PC-3 (cell line): ENCODE measurements at places on chromosomes 7 and 10. TPM values are rescaled to one million over a fixed set of nuclear protein-coding genes. Genes with fewer than 3 reads are reported as not detected.

DNA sequence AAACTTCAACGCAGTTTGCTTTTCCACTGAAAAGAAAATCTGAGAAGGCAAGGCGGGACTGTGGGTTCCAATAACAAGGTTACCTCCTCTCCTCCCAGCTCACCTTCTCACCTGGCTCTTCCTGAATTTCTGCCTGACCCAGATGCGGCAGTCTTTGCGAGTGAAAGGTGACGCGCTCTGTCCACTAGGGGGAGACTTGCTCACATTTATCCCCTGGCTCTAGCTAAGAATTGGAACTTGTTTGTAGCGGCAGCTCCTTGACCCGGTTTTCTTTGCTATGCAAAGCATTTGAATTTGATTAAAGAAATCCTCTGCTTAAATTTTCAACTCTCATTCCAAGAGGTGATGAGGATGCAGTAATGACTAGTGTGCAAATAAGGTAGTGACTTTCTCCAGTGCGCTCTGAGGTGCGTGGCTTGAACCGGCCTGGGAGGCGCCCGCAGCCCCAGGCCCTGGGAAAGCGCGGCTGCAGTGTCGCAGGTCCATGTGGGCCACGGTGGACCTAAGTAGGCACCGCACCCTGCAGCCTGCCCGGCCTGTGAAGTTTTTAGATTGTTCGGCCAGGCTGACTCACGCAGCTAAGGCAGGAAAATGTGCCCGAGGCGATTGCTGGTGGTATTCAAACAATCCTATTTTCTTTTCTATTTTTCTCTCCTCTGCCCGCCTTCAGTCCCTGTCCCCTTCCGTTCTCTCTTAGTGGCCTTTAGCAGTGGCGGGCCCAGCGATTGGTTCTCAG, 336.9 kb upstream of the NPSR1 start:
- DNase-seq: peak; percentile 74
- no peak overlapping the region for H3K27ac ChIP-seq
- H3K4me3 ChIP-seq: peak overlapping the region; percentile 36; the same call in 1 of the 2 replicates

PON1 gene
- not detected in 2 replicates for total RNA-seq

GRCh38 chr7:24129597-24129996, 154.4 kb upstream of the NPY start:
- H3K36me3 ChIP-seq: no peaks in the 10 kb centered on the region
- DNase-seq: peak; percentile 68
- no peak overlapping the region for H3K27ac ChIP-seq

FAM24A gene
- not detected in 2 replicates for total RNA-seq

DNA sequence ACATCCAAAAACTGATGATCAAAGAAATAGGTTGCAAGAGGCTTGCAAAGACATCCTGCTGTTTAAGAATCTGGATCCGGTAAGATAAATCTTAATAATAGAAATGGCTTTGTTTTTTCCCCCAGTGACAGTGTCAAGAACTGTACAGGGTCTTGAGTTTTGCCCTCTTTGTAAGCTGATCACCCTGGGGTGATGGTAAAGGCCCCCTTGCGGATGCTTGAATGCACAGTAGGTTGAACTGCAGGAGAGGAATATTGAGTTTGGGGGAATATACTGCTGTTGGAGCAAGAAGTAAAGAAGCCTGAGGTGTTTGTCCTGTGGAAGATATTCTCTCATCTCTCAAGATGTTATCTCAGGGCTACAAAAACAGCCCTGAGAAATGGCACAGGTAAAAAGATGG, 40.6 kb upstream of the HBP1 start:
- H3K27me3 ChIP-seq: peaks cover 16% of the 10 kb centered on the region; the same call in 1 of the 2 replicates
- no peak overlapping the region for H3K27ac ChIP-seq
- H3K4me3 ChIP-seq: no peak overlapping the region
- no peaks in the 10 kb centered on the region for H3K4me1 ChIP-seq
- H3K36me3 ChIP-seq: no peaks in the 10 kb centered on the region

DNA sequence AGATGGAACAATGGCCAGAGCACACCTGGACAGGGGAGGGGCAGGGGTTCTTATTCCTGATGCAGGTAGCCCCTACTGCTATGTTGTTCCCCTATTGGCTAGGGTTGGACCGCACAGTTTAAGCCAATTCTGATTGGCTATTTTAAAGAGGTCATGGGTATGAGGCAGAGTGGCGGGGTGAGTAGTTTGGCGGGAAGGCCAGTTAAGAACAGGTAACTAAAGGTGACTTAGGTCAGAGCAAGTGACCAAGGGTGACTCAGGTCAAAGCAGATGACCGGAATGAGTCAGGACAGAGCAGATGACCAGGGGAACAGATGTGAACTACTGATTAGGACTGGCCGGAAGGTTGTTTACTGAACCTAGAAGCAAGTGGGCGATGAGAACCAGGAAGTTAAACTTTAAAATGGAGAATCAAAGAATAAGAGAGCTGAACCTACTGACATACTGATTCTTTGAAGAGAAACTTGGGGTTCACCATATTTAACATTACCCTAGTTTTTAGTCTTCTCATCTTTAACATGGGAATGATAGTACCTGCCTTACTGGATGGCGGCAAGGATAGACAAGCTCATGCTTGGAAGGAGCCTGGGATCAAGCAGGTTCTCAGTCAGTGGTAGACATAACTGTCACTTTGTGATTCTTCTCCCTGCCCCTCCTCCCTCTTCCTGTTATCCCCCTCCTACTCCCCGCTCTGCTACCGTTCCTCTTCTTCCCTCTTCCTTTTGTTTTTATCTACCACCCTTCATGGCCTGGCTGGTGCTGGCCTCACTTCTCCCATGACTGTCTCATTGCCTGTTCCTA, 55.0 kb downstream of the CCNY start:
- peaks cover 24% of the 10 kb centered on the region for H3K36me3 ChIP-seq
- no peak overlapping the region for H3K4me3 ChIP-seq
- H3K4me1 ChIP-seq: peaks cover 24% of the 10 kb centered on the region
- no peak for DNase-seq

DNA sequence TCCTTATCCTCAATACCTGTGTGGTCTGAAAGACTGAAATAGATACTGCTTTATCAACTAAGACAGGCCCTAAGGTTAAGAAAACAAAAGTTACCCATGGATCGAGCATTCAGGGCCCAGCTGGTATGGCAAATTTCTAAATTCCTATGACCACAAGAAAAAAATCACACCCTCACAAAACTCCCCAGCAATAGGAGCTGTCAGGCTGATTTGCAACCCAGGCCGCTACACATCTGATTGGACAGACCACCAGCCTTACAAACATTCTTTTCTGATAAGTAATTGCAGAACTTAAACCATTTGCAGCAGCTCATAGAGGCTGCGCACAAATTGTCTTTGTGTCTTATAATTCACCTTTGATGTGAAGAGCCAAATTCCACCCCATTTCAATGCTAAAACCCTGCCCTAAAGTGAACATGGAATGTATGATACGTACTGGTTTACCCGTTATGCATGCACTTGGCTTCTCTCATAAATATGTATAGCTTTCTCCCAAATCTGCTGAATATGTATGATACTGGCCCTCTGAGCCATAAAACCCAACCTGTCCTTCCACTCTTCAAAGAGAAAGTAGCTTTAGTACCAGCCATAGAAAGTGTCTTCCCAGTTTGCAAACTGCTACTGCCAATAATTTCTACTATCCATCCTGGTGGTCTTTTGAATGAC, 842.5 kb downstream of the GRID1 start:
- H3K27ac ChIP-seq: no peak overlapping the region
- no peaks in the 10 kb centered on the region for H3K4me1 ChIP-seq
- no peaks in the 10 kb centered on the region for H3K36me3 ChIP-seq

IGF2BP3 gene
- total RNA-seq: 8.9 and 11.7 TPM in 2 replicates

DNA sequence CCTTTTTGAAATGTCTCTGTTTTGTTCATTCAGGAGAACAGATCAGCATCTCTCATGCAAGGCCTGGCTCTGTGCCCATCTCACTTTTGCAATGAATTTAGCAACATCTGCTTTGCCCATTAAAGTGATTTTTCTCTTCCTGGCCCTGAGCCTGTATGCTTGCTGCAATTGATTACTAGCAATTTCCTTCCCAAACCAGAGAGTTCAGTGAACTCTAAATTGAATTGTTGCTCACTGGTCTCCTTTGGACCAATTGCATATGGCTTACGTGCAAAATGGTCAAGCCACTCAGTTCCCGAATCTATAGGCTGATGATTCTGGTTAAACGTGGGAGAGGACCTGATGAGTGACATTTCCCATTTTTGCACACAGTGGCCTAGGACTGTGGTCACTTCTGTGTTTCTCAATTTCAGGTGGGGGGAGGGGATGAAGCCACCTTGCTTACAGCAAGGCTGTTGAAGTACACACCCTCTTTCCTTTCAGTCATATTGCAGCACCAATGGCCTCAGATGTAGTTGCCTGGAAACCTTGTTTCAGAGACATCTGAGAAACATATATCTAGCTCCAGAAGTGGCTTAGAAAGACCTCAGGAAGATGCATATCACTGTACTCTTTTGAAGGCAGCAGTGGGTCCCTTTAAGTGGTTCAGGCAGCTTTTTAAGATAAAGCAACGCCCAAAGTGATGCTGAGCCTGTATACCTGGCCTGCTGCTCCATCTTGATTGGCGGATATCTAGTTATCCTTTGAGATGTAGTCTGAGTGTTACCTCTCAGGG, 201.4 kb downstream of the PTEN start:
- DNase-seq: no peak
- no peaks in the 10 kb centered on the region for H3K27me3 ChIP-seq
- H3K27ac ChIP-seq: no peak overlapping the region
- H3K4me1 ChIP-seq: no peaks in the 10 kb centered on the region
- no peaks in the 10 kb centered on the region for H3K36me3 ChIP-seq

TMEM236 gene
- 0.04 TPM in 1 of 2 replicates, not detected in the other for total RNA-seq

DNA sequence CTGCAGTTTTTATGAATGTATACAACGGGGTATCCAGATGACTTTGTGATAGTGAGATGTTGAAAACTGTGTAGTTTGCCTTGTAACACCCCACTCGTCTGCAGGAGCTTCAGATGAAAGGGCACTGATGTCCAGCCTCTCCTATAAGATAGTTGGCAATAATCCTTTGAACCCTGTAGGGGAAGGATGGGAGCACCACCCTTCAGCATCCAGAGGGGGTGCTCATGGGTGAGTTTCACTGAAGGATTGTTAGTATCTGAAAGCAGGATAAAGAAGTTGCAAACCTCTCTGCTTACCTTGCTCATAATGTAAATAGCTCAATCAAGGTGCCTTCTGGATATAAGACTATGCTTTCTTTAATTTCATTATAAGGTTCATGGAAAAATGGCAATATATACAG, 201.5 kb downstream of the TMEM178B start:
- no peak for DNase-seq
- H3K4me1 ChIP-seq: no peaks in the 10 kb centered on the region
- peaks cover 7% of the 10 kb centered on the region; the same call in 1 of the 2 replicates for H3K27me3 ChIP-seq
- H3K27ac ChIP-seq: no peak overlapping the region

SLC39A12 gene
- total RNA-seq: not detected in 2 replicates

DPYSL4 gene
- total RNA-seq: 10.2 and 10.9 TPM in 2 replicates

FAM13C gene
- total RNA-seq: 0.07 and 0.63 TPM in 2 replicates

DNA sequence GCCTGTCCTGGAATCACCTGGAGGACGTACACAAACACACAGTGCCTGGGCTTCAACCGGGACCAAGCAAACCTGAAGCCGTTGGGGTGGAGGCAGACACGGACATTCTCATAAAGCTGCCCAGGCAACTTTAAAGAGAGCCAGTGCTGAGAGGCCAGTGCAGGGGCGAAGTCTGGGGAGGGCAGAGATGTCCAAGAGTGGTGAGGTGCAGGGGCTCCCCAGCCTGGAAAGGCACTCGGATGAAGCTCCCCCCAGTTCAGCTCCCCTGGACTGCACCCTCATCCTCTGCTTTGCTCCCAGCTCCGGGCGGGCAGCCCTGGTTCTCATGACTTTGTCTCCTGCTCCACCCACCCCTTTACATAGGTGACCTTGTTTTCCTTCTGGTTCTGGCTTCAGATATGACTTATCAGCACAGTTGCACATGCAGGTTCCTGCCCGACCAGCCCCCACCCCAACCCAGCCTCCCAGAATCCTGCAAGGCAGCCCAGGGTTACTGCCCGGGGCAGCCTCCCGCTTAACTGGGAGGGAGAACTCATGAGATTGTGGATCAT, 60.8 kb upstream of the EEPD1 start:
- H3K27me3 ChIP-seq: no peaks in the 10 kb centered on the region
- no peaks in the 10 kb centered on the region for H3K4me1 ChIP-seq
- no peak overlapping the region for H3K27ac ChIP-seq
- DNase-seq: no peak
- no peak overlapping the region for H3K4me3 ChIP-seq

DNA sequence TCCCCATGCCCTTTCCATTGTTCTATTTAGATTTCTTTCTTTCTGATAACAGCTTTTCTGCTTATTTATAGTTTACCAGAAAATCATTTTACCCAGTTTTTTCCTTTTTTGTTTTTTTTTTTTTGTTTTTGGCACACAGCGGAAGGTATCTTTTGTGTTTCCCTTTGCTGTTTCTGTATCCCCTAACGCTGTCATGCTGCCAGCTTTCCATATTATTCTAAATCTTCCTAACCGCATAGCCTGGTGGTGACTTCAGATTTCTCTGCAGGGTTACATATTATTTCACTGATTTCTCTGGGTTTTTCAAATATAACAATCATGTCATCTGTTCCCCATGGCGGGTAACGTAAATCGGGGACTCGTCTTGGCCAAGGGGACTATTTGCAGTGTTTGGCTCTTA, 4.0 kb upstream of the SLC29A4 start:
- no peaks in the 10 kb centered on the region for H3K27me3 ChIP-seq
- H3K27ac ChIP-seq: no peak overlapping the region
- DNase-seq: no peak
- no peaks in the 10 kb centered on the region for H3K36me3 ChIP-seq
- no peak overlapping the region for H3K4me3 ChIP-seq

PTPN12 gene
- 26.2 and 34.3 TPM in 2 replicates for total RNA-seq

GRCh38 chr7:2681929-2682799, 5.8 kb upstream of the AMZ1 start:
- no peaks in the 10 kb centered on the region for H3K27me3 ChIP-seq

GRCh38 chr7:50751146-50751545, 31.6 kb downstream of the GRB10 start:
- no peaks in the 10 kb centered on the region for H3K4me1 ChIP-seq
- peaks cover 16% of the 10 kb centered on the region; the same call in 1 of the 2 replicates for H3K36me3 ChIP-seq
- peak; percentile 11 for DNase-seq

AASS gene
- total RNA-seq: 0.91 and 1.3 TPM in 2 replicates

DNA sequence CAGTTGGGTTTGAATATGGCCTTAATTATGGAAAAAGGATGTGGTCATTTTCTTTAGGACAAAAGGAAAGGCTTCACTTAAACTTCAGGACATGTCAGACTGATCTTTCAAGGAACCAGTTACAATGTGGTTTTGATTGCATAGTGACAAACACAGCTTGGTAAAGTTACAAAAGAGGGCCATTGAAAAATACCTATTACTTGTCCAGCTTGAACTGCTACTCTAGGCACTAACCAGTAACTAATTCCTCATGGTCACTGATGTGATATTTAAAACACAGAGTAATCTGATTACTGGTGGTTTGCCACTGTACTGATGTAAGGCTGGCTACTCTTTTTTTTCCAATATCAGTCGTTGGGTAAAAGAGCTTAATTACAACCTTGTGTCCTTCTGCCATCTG, 22.6 kb downstream of the TES start:
- H3K27ac ChIP-seq: peak overlapping the region; percentile 88
- peak; percentile 48 for DNase-seq
- peaks cover 32% of the 10 kb centered on the region for H3K36me3 ChIP-seq
- H3K27me3 ChIP-seq: no peaks in the 10 kb centered on the region
- H3K4me3 ChIP-seq: peak overlapping the region; percentile 40; the same call in 1 of the 2 replicates
- peaks cover 56% of the 10 kb centered on the region for H3K4me1 ChIP-seq

GRCh38 chr10:14838582-14839304, 637 bp downstream of the HSPA14 start:
- H3K4me1 ChIP-seq: peaks cover 6% of the 10 kb centered on the region; the same call in 1 of the 2 replicates
- peak overlapping the region; percentile 88 for H3K4me3 ChIP-seq
- no peak for DNase-seq
- H3K27me3 ChIP-seq: no peaks in the 10 kb centered on the region
- peak overlapping the region; percentile 26 for H3K27ac ChIP-seq
- peaks cover 14% of the 10 kb centered on the region; the same call in 1 of the 2 replicates for H3K36me3 ChIP-seq

GRCh38 chr7:119482209-119482608, 790.8 kb upstream of the KCND2 start:
- no peaks in the 10 kb centered on the region for H3K4me1 ChIP-seq
- no peak overlapping the region for H3K4me3 ChIP-seq
- H3K27ac ChIP-seq: no peak overlapping the region
- no peaks in the 10 kb centered on the region for H3K36me3 ChIP-seq
- DNase-seq: peak; percentile 50
- no peaks in the 10 kb centered on the region for H3K27me3 ChIP-seq
